ENCODE measurements at places on chromosomes 6 and 20. TPM values are rescaled to one million over a fixed set of nuclear protein-coding genes. Genes with fewer than 3 reads are reported as not detected.

The C6orf132 gene
- 57.6 TPM for total RNA-seq

The DOK5 gene
- 0.67 TPM for total RNA-seq

The OTOR gene
- total RNA-seq: not detected

The CPXM1 gene
- 7.1 TPM for total RNA-seq

The C20orf144 gene
- total RNA-seq: 0.24 TPM

The PRRT1 gene
- 0.96 TPM for total RNA-seq

The CAP2 gene
- total RNA-seq: 56.1 TPM

The HLA-DMB gene
- 10.8 TPM for total RNA-seq

The FAM83C gene
- total RNA-seq: not detected

The EEF1A2 gene
- total RNA-seq: 2.7 TPM

The SNAP91 gene
- 3.5 TPM for total RNA-seq

The NMBR gene
- total RNA-seq: not detected

The GPX5 gene
- not detected for total RNA-seq
